ENCODE measurements at places on chromosomes 2 and 18.
A peak's percentile ranks its signal among the peaks of the same experiment; 100 is the strongest.

DNA sequence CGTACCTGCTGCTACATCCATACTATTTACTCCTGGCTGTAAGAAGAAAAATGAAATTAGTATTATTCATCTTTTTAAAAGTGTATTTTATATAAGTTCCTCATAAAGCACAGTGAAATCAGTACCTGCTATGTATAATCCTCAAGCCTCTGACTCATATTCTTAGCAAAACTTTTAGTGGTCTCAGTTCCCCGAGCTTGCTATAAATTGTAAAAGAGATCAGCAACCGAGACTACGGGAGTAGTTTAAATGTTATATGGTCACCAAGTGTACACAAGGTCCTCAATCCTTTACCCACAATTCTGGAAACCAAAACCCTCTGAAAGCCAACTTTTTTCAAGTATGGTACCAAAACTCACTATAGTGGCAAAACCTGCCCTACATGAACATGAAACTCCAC, 24.2 kb downstream of the PRPF40A start:
- DNase-seq: no peak

GRCh38 chr2:181642086-181642485, 14.8 kb downstream of the CERKL start:
- no peak for DNase-seq

DNA sequence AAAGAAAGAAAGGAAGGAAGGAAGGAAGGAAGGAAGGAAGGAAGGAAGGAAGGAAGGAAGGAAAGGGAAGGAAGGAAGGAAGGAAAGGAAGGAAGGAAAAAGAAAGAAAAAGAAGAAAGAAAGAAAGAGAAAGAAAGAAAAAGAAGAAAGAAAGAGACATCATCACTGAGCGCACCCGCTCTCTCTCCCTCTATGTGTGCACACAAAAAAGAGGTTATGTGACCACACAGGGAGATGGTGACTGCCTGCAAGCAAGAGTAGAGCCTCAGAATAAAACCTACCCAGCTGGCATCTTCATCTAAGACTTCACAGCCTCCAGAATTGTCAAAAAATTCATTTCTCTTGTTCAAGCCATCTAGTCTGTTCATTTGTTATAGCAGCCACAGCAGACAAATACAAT, 1307.4 kb upstream of the ACVR2A start:
- no peak for DNase-seq

DNA sequence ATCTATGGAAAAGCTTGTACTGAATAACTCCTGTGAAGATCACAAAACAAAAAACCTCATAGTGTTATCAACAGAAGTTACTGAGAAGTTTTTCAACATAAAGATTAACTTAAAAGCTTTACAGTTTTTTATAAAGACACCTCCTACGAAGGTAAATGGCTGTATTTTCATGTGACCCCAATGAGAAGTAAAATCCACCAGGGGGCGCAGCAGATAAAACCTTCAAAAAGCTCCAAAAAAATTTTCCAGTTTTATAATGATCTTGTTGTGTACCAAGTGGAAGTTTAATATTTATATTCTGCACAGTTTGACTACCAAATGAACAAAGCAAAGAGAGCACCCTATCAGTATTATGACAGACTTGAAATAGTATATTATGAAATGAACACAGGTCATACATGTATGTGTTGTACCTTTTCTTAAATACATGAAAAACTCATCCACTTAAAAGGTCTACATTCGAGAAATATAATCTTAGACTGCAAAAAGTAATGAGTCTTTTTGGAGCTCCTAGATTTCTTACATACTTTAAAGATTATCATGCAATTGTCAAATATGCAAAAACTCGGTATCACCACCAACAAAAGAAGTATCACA, 38.5 kb downstream of the PNO1 start:
- DNase-seq: no peak

DNA sequence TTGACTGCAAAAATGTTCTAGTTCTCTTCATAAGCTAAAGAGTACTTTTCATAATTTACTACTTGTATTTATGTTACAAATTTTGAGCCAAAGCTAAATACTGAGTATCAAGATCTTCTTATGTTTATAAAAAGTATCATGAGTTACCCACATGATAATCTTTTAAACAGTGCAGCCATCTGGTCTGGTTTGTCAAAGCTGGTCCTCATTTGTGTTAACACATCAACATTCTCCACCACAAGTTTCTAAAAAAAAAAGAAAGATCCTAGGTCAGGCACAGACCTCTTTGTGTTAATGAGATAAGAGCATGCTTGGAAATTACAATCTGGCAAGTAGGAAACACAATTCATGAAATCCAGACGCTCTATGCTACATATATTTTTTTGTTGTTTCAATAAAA, 75.5 kb upstream of the FRZB start:
- DNase-seq: no peak

DNA sequence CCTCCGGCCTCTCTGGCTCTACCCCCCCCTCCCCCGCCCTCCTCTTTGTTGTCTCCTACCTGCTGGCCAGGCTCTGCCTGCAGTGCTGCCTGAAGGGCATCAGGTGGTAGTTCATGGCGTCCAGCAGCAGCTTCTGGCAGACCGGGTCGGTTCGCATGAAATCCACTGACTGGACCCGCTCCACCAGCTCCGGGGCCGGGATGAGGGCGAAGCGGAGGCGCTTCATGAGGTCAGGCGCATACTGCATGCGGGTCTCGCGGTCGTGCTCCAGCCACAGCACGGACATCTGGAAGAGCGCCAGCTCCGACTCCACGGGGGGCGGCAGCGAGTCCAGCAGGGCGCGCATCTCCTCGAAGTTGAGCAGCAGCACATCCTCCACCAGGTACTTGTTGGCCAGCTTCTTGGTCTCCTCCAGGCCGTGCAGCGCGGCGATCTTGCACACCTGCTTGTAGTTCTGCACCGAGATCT, 3.2 kb downstream of the KLHL14 start:
- no peak for DNase-seq

- DNase-seq: no peak
These were observed 80.9 kb upstream of the SMAD7 start for GRCh38 chr18:49031511-49032188.

- no peak for DNase-seq
These were observed 219.4 kb downstream of the HNMT start for GRCh38 chr2:138183705-138184104.

- no peak for DNase-seq
These were observed 4.2 kb downstream of the IAH1 start for GRCh38 chr2:9478526-9478925.

DNA sequence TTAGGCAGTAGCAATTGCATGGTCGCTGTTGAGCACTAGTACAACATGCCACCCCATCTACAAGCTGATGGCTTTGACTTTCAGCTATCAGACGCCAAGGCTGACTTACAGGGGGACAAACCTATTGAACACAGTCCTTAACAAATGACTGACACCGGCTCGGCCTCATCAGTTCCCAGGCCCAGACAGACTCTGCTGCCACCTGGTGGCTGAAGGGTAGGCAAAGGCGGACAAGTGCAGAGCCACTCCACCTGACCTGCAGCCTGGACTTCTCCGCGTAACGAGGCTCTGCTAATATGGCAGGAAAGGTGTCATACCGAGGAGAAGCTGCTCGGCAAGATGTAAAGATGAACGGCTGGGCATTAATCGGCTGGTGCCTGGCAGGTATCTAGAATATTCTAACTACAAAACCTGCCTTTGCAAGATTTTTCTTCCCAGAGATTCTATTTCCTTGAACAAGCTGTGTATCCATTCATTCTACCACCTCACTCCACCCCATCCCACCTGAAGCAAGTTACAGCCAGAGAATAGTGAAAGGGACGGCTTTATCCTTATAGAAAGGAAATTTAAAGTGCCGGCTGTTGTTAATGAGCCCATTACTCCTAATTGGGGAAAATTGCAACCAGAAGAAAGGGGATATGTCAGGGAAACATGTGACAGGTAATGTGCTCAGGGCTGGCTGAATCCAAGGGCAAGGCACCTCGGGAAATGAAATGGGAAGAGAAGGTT, 67.4 kb downstream of the STEAP3 start:
- DNase-seq: peak; percentile 79

GRCh38 chr2:29921560-29921915, at the start of gene ALK:
Gene ALK, minus strand, starts transcription at chr2:29921586. Its CDS starts 927 bp downstream, at chr2:29920659.
- DNase-seq: peak; percentile 68

GRCh38 chr2:54941248-54941984, 108.8 kb downstream of the RTN4 start:
- no peak for DNase-seq

DNA sequence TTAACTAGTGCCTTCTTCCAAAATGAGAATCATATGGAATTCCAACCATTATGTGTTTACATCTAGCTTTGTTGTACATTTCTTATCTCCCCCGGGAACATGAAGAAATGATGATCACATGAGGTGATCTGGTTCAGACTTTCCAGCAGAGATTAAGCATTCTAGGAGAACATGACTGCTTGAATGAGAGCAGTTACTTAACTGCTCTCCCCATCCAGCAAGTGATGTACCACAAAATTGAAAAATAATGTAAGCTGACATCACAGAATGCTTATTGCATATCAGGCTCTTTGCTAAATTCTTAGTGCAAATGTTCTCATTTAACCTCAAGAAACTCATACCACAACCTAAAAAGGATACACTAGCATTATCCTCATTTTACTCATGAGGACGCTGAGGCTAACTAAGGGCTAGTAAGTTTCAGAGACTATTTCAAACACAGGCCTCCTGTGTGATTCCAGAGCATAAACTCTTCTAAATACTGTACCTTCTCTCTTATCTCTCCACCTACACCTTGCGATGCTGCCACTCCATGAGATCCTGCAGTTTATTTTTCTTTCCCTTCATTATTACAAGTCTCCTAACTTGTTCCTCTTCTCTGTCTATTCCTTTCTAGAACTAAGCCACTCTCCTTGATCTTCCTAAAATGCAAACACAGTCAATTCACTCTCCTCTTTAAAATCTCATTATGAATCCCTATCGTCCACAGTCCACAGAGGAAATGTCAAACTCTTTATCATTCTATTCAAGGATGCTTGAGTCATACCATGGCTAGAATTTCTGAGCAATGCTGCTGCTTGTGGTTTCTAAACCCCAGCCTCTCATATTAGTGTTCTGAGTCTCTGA, 1224.8 kb upstream of the ZEB2 start:
- DNase-seq: no peak

GRCh38 chr18:21386523-21387240, 144.7 kb downstream of the GREB1L start:
- no peak for DNase-seq

- no peak for DNase-seq
These were observed 40.5 kb downstream of the RBKS start for GRCh38 chr2:27849558-27850205.

All from uterus (tissue), 4 donors.